ENCODE measurements at places on chromosomes 7 and 10. TPM values are rescaled to one million over a fixed set of nuclear protein-coding genes. Genes with fewer than 3 reads are reported as not detected.

The PRSS37 gene
- total RNA-seq: not detected

The AP3M1 gene
- 14.8 TPM for total RNA-seq

The ANKRD7 gene
- total RNA-seq: not detected

The ANKRD30A gene
- not detected for total RNA-seq

The LIPJ gene
- total RNA-seq: not detected

DNA sequence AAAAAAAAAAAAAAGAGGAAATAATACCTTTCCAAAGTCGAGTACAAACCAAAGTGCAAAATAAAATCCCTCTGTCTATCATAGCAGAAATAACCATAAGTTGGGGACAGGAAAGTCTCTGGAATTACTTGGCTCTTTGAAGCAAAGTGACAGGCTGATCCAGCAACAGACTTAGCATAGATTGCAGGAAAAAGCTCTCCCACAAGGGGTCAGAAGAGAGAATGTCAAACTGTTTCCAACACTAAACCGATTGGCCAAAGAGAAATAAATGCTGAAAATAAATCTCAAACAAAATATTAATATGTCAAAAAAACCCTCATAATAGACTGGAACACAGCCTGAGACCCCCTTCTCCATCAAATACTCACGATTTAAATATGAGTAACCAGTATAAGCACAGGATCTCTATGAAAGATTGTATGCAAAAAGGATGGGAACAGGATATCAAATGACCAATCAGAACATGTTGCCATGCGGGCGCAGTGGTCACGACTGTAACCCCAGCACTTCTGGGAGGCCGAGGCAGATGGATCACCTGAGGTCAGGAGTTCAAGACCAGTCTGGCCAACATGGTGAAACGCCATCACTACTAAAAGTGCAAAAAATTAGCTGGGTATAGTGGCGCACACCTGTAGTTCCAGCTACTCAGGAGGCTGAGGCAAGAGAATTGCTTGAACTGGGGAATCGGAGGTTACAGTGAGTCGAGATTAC is 1000.7 kb upstream of the LRRN3 start:
- H3K4me1 ChIP-seq: no peaks in the 10 kb centered on the region
- peak; percentile 29 for DNase-seq
- no peaks in the 10 kb centered on the region for H3K27me3 ChIP-seq

DNA sequence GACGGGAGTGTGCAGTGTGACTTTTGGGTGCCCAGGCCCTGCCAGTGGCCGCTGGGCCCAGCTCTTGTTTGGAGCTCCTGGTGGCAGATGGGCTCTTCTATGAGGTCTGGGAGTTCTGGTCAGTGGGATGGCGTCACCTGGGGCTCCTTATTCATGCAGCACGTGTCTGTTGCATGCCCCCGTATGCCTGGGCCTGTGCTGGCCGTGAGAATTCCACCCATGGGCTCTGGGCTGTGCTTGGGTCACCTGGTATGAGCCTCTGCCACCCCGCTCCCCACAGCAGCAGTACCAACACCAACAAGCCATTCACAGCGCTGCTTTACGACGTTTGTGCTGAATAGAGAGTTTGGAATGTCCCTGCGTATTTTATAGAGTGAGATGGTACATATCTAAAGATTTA is 27.1 kb downstream of the INPP5A start:
- no peaks in the 10 kb centered on the region for H3K36me3 ChIP-seq
- no peak overlapping the region for H3K27ac ChIP-seq

DNA sequence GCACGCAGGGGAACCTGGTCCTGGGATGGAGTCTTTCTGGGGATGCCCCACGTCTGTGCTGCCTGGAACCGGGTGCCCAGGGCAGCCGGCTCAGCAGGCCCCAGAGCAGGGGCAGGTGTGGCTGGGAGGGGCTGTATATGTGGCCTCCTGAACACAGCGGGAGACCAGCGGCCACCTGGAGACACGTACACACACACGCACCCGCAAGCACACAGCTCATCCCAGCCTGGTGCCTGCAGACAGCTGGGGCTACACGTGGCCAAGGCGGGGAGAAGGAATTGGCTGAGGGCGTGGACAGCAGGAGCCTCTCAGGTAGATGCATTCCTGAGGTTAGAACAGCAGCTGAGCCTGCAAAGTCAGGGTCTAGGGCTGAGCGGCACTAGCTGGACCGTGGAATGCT is 14.0 kb downstream of the ADAM8 start:
- peaks cover 10% of the 10 kb centered on the region for H3K36me3 ChIP-seq
- no peak overlapping the region for H3K4me3 ChIP-seq
- H3K4me1 ChIP-seq: peaks cover 85% of the 10 kb centered on the region
- peak overlapping the region; percentile 38 for H3K27ac ChIP-seq
- peak; percentile 48 for DNase-seq

GRCh38 chr7:51035716-51036115 is 253.0 kb upstream of the GRB10 start:
- no peak overlapping the region for H3K4me3 ChIP-seq
- H3K27me3 ChIP-seq: no peaks in the 10 kb centered on the region
- H3K36me3 ChIP-seq: no peaks in the 10 kb centered on the region
- no peak for DNase-seq
- no peaks in the 10 kb centered on the region for H3K4me1 ChIP-seq

- H3K36me3 ChIP-seq: no peaks in the 10 kb centered on the region
- DNase-seq: no peak
- no peaks in the 10 kb centered on the region for H3K27me3 ChIP-seq
- H3K4me1 ChIP-seq: no peaks in the 10 kb centered on the region
- no peak overlapping the region for H3K27ac ChIP-seq
- no peak overlapping the region for H3K4me3 ChIP-seq
Measured at GRCh38 chr7:132082394-132082793, 493.9 kb downstream of the PLXNA4 start.

- H3K27ac ChIP-seq: no peak overlapping the region
- no peaks in the 10 kb centered on the region for H3K36me3 ChIP-seq
- H3K4me1 ChIP-seq: no peaks in the 10 kb centered on the region
- peaks cover 2% of the 10 kb centered on the region for H3K27me3 ChIP-seq
- no peak overlapping the region for H3K4me3 ChIP-seq
- no peak for DNase-seq
Measured at GRCh38 chr10:129901389-129902006, 62.6 kb downstream of the EBF3 start.

DNA sequence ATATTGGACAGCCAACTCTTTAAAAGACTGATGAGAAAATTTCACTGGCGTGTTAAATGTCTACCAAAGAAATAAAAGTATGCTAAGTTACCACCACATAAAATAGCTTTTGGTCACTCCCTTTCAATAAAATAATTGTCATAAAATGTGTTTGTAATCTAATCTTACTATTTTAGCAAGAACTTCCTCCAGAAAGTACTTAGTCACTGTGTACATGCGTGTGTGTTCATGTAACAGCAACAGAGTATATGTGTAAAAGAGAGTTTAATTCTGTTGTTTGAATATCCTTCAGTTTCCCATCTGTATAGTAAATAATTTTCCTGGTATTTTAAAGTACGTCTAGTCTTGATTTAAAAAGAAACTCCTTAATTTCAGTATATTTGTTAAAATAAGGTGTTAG is 35.0 kb upstream of the WASL start:
- H3K36me3 ChIP-seq: no peaks in the 10 kb centered on the region
- no peak overlapping the region for H3K27ac ChIP-seq
- no peak for DNase-seq
- no peaks in the 10 kb centered on the region for H3K27me3 ChIP-seq
- no peaks in the 10 kb centered on the region for H3K4me1 ChIP-seq

DNA sequence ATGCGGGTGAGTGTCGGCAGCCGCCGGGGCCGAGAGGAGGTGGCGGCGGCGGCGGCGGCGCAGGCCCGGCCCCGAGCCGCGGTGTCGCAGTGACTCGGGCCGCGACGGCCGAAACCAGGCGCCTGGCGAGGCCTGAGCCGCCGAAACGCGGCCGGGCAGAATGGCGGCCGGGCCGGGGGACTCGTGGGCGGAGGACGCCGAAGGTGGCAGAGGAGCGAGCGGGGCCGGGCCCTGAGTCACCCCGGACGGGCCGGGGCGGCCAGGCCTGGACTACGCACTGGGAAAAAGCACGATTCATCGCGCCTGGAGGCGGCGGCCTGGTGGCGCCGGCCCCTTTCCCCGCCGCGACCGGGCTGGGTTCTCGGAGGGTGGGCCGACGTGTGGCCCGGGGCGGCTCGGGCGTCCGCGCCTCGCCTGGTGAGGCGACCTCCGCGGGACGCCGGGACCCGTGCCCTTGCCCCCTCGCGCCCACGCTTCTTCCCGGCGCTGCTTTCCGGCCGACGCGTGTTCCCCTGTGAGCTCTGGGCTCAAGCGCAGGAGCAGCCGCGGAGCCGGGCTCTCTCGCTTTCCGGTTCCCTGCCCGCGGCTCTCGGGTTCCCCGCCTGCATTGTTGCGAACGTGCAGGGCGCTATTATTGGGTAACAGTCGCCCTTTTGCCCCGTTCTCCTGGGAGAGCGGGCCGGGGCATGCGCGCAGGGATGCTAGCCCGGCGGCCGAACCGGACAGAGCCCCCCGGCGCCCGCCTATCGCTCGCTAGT is 500 bp downstream of the CUL1 start:
- H3K4me3 ChIP-seq: peak overlapping the region; percentile 81
- peak; percentile 43 for DNase-seq
- H3K27ac ChIP-seq: peak overlapping the region; percentile 47
- no peaks in the 10 kb centered on the region for H3K36me3 ChIP-seq

GRCh38 chr10:10716972-10717371 is 300.7 kb upstream of the CELF2 start:
- H3K27ac ChIP-seq: no peak overlapping the region
- H3K4me3 ChIP-seq: no peak overlapping the region
- H3K36me3 ChIP-seq: no peaks in the 10 kb centered on the region
- no peaks in the 10 kb centered on the region for H3K4me1 ChIP-seq
- H3K27me3 ChIP-seq: no peaks in the 10 kb centered on the region
- DNase-seq: no peak

GRCh38 chr7:65923316-65923715 is 50.4 kb downstream of the VKORC1L1 start:
- no peak overlapping the region for H3K4me3 ChIP-seq
- no peaks in the 10 kb centered on the region for H3K27me3 ChIP-seq
- H3K36me3 ChIP-seq: no peaks in the 10 kb centered on the region
- DNase-seq: no peak
- H3K27ac ChIP-seq: no peak overlapping the region

DNA sequence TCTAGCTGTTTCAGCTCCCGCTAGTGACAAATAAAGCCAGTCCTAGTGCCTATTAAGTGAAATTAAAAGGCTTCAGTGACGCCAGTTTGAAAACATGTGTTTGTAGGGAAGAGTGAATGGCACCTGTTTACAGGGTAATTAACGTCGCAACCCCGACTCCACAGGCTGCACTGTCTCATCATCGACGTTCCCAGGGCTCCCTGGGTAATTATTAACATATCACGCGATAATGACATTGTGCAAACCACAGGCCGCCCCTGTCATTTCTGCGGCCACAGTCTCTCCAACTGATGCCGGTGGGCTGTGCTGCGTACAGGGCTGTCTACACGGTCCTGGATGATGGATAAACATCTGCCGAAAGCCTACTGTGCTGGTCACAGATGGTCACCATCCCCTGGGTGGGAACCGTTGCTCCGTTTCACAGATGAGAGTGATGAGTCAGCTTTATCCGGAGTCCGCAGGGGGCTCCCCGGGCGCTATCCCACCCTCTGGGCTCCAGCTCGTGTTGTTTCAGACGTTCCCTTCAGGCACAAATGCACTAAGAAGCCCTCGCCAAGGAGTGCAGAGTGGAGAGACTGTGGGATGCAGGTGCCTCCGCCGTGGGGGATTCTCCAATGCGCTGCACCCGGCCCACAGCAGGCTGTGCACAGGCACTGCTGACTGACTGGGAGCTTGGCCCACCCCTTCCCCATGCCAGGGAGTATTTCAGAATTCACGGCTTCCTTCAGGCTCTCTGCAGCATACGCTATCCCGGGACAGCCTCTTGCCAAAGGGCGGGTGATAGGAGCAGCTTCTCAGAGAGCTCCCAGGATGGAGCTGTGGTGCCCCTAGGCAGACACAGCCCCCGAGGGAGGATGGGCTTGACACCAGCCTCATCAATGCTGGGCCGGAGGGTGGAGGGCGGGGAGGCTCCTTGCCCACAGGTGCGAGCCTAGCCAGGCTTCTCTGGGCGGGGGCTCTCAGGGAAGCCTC is 491.8 kb upstream of the FOXK1 start:
- no peaks in the 10 kb centered on the region for H3K4me1 ChIP-seq
- H3K36me3 ChIP-seq: no peaks in the 10 kb centered on the region
- no peak overlapping the region for H3K27ac ChIP-seq
- no peak for DNase-seq
- H3K27me3 ChIP-seq: no peaks in the 10 kb centered on the region
- no peak overlapping the region for H3K4me3 ChIP-seq

DNA sequence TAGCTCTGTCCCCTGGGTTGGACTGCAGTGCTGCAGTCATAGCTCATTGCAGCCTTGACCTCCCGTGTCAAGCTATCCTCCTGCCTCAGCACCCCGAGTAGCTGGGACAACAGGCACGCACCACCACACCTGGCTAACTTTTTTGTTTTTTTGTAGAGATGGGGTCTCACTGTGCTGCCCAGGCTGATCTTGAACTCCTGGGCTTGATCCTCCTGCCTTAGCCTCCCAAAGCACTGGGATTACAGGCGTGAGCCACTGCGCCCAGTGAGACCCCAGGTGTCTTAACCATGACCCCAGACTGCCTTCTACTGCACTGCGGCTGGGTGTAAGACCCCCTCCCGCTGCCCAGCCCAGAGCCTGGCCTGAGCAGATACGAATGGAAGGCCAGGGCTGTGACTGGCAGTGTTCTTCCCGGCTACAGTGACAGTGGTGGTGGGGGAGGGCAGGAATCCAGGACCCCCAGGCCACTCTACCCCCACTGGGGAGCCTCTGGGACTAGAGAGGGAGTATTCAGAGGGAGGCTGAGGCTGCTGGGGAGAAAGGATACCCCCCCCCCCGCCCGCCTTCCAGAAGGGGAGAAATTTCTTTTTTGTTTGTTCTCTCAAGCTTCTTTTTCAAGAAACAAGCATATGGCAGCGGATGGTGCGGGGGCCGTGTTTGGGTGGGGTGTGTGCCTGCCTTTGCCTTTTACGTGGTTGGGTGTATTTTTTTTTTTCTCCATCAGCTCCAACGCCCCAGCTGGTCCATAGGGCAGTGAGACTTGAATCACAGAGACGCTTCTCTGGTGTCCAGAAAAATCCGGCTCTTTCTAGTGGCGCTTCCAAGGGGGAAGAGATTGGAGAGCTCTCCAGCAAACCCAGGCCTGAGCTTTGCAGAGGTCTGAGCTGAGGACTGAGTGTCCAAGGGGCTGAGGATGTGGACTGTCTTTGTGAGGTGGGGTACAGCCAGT is 36.6 kb downstream of the GTF2IRD1 start:
- DNase-seq: no peak
- H3K27ac ChIP-seq: no peak overlapping the region
- no peaks in the 10 kb centered on the region for H3K36me3 ChIP-seq
- no peaks in the 10 kb centered on the region for H3K4me1 ChIP-seq

DNA sequence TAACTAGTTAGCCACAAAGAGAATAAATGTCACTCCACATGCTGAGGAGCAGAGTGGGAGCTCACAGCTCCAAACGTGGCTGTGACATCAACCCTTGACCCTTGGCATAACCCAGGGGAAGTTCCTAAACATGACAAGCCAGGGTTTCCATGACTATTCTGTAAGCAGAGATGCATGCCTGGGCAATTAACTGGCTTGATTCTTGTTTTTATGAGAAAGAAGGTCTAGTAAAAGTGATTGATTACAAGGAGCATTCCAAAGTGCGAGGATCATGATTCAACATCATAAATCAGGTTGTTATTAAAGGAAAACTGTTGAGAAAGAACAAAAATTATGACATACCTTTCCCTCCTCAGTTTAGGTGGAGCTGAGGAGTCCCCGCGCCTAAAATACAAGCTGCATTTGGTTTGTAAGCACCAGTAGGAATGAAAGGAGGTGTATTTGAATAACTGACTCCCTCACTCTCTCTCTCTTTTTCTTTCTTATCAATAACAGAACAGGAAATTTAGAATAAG is 108.4 kb downstream of the SFMBT2 start:
- no peaks in the 10 kb centered on the region for H3K36me3 ChIP-seq
- H3K27ac ChIP-seq: no peak overlapping the region
- peaks cover 9% of the 10 kb centered on the region for H3K4me1 ChIP-seq
- DNase-seq: peak; percentile 16
- H3K4me3 ChIP-seq: no peak overlapping the region
- H3K27me3 ChIP-seq: no peaks in the 10 kb centered on the region

All from CD4-positive, alpha-beta T cell (primary cell).